GM23248 (cell line): ENCODE measurements at places on chromosomes 2 and 18.
A peak's percentile ranks its signal among the peaks of the same experiment; 100 is the strongest.

- peak; percentile 75 for DNase-seq
Measured at GRCh38 chr2:67825476-67825875, 237.3 kb downstream of the C1D start.

- DNase-seq = no peak
Measured at GRCh38 chr2:121804340-121804739, 48.9 kb downstream of the TSN start.

DNA sequence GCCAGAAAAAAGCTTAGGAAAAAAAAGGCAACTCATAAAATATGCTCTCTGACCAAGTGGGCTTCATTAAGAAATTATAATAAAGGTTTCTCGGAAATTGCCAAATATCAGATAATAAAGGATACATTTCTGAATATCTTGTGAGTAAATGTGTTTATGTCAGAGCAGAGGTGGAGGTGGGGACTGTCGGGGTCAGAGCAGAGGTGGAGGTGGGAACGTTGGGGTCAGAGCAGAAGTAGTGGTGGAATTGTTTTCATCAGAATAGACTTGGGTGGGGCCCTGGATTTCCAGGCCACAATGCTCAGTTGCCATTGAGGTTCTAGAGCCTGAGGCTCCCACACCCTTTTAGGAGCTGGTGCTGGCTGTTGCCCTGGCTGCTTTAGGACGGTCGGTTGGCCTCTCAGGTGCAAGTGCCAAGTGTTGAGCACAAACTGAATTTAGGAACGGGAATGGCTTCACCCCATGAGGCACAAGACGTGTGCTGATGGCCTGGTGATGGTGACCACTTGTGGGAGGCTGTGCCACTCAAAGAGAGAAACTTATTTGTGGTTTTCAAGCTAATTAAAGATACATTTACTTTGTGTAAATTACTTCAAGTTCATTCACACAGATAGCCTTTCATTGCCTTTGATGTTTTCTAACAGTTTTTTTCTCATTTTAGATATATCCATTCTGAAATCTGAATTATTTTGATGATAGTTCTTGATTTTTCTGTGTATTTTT, 131.5 kb downstream of the ATP9B start:
- DNase-seq = peak; percentile 26

DNA sequence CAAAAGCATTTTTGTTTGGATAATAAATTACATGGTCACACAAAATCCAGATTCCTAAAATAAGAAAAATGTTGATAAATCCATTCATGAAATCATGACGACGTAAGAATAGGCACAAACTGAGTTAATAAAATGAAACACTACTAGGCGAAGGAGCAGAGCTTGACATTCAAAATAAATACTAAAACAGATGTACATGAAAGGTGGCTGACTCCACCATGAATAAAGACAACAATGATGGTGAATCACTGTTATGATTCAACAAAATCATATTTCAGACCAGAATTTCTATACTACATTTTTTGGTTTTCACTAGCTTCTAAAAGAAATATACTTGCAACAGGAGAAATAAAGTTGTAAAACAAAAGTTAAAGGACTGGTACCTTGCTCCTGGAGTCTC, 122.0 kb upstream of the RNU4ATAC start:
- peak; percentile 21 for DNase-seq

DNA sequence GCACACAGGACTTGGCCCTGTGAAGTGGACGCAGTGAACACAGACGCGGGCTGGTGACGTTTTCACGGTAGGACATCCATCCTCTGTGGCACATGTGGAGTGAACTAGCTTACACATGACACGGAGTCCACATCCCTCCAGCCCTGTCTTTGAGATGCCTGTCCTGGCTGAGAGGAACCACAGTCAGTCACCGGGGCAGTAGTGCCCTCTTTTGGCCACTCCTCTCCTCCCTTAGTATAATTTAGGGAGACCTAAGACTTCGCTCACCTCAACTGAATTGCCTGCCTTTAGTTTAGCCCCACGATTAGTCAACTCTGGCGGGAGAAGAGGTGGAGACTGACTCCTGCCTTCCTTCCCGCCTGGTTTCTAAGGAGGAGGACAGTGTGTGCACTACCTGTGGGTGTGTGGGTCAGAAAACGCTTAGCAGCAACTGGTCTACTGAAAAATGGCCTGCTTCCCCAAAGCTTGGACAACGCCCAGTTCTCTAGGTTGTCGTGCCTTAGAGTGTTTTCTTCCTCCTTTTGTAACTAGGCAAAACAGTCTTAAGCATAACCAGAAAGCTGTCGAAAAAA, 70.6 kb downstream of the MBP start:
- no peak for DNase-seq

GRCh38 chr2:218009231-218009630, 6.4 kb upstream of the TNS1 start:
- DNase-seq = peak; percentile 31

DNA sequence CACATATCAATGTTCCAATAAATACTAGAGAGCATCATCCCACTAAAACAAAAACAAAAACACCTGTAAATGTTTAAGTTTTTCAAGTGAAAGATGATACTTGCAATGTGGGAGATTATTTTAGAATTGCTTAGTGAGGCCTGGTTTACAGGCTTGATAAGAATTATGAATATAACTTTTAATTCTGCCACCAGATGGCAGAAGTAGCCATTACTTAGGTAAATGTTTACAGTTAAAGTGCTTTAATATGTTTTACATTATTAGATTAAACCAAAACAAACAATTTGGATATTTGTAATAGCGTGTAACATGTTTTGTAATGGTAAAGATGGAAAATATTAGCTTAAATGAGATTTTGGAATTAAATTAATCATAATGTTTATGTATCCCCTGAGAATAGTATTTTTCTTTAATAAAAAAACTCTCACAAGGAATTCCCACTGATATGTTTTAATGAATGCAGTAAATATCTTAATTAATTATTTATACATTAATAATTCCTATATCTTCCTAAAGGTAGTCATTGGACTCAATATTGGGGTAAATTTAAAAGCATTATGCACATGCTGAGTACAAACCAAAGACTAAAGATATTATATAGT, 522.0 kb downstream of the SPAG16 start:
- DNase-seq = peak; percentile 60

DNA sequence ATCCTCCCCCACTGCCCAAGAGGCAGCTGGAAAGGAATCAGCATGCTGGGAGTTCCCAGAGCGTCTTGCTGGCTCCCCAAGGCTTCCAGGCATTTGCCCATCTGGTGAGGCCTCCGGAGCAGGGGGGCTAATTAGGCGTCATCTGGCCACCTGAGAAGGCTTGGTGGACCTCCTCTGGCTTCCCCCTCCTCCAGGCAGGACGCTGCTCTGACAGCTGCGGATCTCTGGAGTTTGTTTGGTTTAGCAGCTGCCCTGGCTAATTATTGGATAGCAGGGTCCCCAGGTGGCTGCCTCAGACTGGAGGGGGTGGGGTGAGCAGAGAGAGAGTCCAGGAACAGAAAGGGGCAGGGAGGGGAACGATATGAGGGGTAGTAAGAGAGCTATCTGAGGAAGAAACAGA, 425.2 kb upstream of the MEX3C start:
- DNase-seq = no peak

- peak; percentile 94 for DNase-seq
Measured at GRCh38 chr2:37767959-37768925, 96.8 kb upstream of the CDC42EP3 start.

- DNase-seq = no peak
Measured at GRCh38 chr2:231394211-231395141, 1.0 kb upstream of the B3GNT7 start.

GRCh38 chr18:37207343-37207742, 358.3 kb downstream of the CELF4 start:
- no peak for DNase-seq

GRCh38 chr2:189661148-189661956, at the start of gene ASNSD1:
Gene ASNSD1, plus strand, starts transcription at chr2:189661459. Its CDS starts 4,674 bp downstream, at chr2:189666133.
- DNase-seq = peak; percentile 100

DNA sequence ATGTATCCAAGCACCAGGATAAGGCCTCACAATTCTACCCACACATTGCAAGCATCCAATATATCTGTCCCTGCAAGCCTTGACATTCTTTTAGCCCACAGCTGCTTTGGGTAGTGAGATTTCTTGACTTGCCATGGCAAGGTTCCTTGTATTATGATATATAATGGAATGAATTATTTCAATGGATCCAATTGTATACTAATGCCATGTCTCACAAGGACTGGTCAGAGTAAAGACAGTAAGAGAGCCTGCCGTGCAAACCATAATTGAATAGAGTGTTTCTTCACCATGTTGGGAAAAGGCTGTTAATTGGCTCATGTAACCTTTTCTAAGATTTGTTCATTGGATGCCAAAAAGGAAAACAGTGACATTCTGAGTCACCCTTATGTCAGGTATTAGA, 64.3 kb upstream of the RBBP8 start:
- no peak for DNase-seq

GRCh38 chr2:184851576-184851975, 253.2 kb downstream of the ZNF804A start:
- DNase-seq = no peak

- no peak for DNase-seq
Measured at GRCh38 chr2:100451092-100451491, 19.2 kb upstream of the NMS start.

GRCh38 chr2:229313591-229313990, 42.5 kb upstream of the PID1 start:
- DNase-seq = peak; percentile 90

DNA sequence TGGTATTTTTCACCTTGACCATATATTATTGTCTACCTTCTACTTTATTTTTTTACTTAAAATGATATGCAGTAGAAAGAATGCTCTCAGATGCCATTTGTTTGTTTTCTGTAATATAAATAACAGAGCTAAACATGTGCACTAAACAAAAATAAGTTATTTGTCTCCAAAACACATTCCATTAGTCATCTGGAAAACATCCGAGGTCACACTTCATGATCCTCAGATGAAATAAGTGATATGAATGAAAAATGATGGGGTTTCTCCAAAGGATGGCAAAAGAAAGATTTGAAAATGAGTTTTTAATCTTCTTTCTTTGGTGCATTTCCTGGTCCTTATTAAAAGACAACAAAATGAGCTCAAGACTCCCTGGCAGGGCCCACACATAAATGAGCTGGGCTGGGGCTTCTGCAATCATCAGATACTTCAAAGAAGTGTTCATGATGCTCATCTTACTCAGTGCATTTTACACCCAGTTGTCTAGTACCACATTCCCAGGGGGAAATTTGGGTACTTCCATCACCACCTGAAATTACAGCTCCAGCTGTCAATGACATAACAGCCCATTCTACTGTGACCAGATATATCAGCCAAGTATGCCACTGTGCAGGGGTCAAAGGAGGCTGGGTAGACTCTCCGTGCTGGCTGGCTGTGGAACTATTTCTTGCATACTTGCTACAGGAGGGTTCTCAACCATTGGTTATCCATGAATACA, 283.5 kb downstream of the PID1 start:
- no peak for DNase-seq

DNA sequence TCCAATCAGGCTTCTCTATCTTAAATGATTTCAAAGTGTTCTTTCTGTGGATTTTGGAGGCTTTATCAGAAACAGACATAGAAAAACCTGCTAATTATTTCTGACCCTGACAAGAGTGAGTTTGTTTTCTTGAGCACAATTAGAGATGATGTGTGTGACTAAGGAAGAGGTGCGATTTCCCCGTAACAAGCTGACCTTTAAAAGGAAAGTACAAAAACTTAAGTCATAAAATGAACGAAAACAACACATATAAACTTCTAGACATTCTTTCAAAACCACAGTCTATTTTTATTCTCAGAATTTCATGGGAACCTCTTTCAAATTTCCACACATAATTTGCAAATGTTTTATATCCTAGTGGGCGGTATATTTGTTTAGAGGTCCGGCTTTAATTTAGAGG, 604.8 kb downstream of the CPS1 start:
- no peak for DNase-seq

GRCh38 chr2:102318437-102318836, 7.1 kb downstream of the IL1RL1 start:
- DNase-seq = no peak

DNA sequence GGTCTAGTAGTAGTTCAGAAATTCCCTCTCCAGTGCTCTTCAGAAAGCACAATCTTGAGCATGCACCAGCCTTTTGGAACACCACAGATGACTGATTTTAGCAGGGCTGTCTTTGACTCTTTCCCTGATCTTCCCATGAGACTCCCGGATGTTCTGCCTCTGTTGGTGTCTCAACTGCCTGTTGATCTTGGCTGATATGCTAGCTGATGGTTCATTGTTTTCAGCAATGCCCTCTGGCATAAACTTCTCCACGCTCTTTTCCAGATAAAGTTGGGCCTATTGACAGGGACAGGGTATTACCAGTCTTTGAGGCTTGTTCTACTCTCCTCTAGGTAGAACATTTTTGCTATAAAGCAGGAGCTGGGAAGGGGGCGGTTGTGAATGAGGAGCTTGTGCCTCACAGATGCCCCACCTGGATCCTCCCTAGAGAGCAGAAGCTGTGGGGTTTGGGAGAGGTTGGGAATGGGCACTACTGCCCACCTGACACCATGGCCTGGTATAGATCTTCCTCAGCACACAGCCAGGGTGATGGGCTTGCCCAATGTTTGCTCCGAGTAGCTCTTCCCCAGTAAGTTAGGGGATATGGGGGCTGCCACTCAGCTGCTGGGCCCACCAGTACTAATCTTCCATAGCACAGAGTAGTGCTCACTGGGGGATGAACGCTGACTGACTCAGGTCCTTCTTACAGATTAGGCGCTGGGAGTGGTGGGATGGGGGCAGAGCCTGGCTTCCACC, 111.3 kb downstream of the PTGR3 start:
- DNase-seq = no peak

DNA sequence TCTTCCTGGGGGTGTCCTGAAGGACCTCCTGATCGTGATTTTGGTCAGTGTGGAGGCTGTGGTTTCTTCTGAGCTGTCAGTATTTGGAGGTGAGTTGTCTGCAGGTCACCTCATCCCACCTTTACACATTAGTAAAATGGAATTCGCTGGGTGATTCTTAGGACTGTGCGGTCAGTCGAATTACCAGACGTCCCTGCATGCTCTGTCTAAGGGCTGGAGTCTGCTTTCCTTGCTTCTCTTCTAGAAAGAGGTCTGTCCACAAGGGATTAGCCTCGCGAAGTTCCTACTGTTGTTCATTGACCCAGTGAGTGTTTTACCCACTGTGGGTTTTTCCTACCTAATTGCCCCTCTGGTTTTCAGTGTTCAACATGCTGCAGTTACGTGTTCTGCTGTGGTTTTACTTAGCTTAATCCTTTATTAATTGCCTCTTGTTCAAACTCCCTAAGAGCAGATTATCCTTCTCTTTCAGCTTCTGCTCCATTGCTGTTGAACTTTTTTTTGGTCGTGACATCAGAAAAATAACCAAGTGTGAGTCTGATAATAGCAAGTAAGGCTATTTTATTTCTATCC, 183.4 kb downstream of the NEDD4L start:
- no peak for DNase-seq

- DNase-seq = peak; percentile 86
Measured at GRCh38 chr2:162029287-162029901, 44.6 kb downstream of the DPP4 start.
